HAP-1 (cell line): ENCODE measurements at places on chromosomes 4 and X.

GRCh38 chr4:48333587-48333986, 7.7 kb upstream of the SLAIN2 start:
- DNase-seq: peak; percentile 74

DNA sequence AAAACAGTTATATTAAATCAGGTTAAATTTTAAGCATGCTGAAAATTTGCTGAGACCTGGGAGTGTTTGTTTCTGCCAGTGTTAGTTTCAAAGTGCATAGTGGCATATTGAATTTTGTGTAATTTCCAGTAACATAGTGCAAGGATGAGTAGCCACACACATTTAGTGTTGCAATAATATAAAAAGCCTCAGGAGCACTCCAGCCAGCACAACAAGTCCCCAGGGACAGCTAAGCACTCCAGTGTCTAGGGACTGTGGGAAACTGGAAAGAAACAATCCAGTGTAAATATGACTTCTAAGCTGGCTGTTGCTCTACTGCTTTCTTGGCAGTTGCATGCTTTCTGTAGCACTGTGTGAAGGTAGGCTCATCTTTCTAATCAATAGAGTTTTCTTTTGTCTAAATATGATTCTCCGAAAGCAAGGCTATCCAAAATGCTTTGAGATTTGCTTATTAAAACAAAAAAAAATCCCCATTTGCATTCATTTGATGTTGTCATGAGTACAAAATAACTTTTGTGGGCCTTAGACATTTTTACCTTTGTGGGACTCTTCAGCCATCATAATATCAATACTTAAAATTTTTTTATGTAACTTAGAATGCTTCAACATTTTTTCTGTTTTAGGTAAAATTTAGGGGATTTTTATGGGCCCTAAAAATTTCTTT, 24.2 kb upstream of the CXCL2 start:
- DNase-seq: peak; percentile 15

DNA sequence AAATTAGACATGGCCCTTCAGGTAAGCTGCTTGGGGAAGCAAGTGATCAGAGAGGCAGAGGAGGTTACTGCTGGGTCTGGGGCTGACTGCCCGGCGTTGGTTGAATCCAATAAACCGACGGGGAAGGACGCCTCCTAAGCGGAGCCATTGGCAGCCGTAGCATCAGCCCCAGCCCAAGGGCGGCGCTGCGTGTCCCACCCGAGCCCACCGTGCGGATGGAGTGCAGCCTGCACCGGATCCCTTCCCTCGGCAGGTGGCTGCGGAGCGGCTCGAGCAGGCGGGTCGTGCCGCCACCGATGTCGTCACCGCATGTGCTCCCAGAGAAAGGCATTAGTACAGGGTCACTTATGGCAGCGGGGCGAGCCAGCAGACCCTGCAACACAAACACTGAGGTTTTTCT, 82.1 kb downstream of the ALPK1 start:
- no peak for DNase-seq

DNA sequence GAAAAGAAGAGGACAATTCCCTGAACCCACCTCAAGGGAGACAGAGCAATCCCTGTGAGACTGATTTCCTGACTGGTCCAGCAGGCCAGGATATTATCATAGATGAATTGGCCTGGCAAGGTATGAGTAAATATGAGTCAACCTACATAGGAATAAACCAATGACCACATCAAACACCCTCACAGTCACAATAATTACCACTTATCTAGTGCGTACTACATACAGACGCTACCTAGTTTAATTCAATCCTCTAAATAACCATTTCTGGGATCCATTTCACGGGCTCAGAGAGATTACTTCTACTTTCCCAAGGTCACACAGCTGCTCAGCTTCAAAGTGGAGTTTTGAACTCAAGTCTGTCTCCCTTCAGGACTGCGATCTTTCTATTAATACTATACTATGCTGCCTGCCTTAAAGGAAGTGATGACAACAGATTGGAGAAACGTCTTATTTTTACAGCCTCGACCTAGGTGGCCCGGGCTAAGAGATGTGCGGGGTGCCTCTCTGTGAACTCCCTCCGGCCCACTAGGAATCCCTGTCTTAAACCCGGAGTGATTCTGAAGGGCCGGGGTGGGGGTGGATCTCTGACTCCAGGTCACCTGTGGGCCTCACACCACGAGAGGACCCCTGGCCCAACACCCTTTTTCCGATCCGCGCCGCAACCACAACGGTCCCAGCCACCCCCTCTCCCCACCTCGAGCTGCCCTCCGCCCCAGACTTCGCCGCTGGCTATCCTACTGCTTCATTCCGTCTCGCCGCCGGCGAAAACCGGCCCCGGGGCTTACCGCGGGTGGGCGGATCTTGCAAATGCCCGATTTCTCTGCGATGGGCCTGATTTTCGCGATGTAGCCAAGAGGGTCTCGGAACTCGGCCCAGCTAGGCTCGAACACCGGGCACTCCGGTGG, 800 bp downstream of the KDM5C start:
- DNase-seq: peak; percentile 29

DNA sequence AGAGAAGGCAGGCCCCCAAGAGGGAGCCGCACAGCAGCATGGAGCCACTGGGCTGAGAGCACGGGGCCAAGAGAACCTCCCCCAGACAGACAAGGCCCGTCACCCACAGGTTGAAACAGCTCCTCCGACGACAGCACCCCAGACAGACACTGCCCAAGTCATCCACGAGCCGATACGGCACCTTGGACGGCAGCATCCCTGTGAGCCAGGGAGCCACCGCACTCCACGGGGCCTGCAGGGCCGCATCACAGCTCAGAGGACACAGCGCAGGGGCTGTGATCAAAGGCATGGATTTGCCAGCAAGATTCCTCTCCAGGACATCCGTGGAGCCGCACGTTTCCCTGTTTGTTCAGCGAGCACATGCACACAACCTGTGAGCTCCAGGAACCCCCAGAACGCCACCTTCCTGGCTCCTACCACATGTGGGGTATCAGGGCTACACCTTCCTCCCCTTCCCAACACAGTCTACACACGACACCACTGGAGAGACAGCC, 3.9 kb downstream of the CTBP1 start:
- DNase-seq: peak; percentile 5

- no peak for DNase-seq
Measured at GRCh38 chr4:89823416-89823815, 13.5 kb downstream of the SNCA start.

DNA sequence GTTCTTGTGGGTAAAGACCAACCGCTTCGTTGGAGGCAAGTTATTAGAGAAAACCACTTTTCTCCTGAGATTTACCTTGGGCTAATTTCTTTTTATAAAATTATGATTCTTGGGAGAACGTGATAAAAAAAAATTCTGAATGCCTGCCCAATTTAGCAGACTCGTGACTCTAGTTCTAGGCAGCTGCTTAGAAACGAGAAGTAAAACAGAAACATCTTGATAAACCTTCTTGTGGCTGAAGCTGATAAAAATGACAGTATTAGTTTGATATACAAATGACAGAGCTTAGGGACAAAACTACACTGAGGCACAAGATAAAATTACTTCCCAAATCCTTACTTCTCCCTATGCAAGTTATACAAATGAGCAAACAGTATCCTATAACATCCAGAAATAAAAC, 458.9 kb upstream of the TEX13C start:
- DNase-seq: no peak

DNA sequence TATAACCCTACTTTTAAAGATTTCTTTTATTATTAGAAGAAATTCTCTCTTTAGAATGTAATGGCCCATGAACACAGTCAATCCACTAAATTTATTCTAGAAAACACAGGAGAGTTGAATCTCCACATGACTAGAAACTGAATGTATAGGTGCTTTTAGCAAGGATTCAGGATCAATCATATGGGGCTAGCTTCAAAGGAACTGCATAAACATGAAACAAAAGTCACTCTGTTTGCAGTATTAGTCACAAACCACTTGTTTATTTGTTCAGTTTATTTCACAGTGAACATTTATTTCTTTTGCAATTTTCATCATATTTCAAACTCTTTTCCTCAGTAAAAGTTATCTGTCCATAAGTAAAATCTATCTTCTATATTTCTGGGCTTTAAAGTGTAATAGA, 1604.6 kb downstream of the PCDH18 start:
- DNase-seq: no peak

DNA sequence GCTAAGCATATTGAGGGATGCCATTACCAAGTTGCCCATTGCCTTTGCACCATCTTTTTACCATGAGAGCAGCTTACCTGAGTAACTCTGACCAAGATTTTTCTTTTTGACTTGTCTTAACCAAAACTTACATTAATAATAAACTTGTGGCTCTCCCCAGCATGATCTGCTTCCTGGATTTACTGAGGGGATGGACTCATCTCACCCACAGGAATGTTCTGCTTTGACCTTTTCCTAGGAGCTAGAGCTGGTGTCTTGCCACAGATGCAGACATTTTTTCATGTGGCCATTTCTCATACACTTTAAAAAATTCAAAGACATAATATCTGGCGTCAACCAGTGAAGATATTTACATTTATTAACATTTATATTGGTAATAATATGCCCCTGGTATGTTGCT, 79.2 kb upstream of the EFHC2 start:
- no peak for DNase-seq
